T-helper 2 cell (primary cell): ENCODE measurements at places on chromosomes 1 and 21.

DNA sequence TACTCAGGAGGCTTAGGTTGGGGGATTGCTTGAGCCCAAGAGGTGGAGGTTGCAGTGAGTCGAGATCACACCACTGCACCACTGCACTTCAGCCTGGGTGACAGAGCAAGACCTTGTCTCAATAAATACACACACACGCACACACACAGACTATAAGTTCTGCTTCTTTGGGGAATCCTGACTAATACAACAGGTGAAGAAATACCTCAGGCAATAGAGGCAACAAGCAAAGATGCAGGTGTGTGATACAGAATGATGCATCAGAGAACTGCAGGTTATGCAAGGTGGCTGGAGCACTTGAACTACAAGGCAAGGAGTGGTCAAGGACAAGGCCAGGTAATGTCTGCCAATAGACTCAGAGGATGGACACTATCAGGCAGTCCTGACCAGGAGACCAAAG, 117.6 kb upstream of the ZNF678 start:
- no peak for DNase-seq

- DNase-seq = peak; percentile 63
These were observed 25.7 kb downstream of the RAB7B start for GRCh38 chr1:205977402-205978014.

DNA sequence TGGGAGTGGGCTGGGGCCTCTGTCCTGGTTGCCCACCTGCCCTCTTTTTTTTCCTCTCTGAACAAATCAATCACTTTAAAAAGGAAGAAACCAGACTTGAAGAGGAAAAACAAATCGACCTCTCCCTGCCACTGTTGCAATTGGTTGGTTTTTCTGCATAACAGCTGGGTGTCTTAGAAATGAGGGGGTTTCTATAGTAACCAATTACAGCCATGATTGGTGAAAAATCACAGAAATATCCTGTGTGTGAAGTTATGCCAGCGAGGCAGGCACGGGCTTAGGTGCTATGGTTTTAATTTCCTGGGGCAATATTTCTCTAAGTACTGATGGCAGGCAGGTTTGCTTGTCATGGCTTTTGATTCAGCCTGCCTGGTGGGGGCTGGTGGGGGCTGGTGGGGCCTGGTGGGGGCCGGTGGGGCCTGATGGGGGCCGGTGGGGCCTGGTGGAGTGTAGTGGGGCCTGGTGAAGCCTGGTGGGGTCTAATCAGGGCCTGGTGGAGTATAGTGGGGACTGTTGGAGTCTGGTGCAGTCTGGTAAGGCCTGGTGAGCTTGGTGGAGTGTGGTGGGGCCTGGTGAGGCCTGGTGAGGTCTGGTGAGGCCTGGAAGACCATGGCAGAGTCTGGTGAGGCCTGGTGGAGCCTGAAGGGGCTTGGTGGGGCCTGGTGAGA, 54.6 kb downstream of the AJAP1 start:
- no peak for DNase-seq

GRCh38 chr21:19120591-19120990, 717.0 kb upstream of the TMPRSS15 start:
- no peak for DNase-seq

DNA sequence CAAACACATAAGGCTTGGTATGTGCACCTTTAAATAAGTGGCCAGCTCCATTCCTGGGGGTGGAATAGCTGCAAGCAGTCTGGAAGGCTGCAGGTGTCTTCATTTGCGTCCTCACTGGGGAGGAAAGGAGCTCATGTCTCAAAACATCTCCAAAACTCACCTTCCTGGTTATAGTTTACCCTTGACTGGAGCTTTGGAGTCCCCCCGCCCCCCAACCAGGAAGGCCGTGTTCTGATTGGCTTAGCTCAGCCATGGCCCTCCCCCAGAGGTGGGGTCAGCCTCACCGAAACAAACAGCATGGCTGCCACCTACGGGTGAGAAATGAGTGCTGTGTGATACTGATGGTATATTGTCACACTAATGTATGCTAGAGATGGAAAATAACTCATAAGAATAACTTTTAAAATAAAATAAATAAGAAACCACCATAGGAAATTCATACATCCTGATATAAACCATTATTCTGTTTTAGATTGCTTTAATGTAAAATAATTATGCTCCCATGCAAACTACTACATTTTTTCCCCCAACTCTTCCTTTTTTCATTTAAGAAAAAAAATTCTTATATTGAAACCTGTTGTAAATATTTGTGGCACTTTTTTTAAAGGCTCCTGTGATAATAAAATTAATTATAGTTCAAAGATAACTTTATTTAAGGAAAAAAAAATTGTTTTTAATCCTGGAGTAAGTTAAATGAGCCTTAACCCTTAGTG, 90.8 kb downstream of the ZP4 start:
- DNase-seq = no peak

GRCh38 chr21:28734522-28735175, 258.0 kb downstream of the LTN1 start:
- no peak for DNase-seq

GRCh38 chr1:195663549-195664280, 944.5 kb downstream of the KCNT2 start:
- DNase-seq = no peak

DNA sequence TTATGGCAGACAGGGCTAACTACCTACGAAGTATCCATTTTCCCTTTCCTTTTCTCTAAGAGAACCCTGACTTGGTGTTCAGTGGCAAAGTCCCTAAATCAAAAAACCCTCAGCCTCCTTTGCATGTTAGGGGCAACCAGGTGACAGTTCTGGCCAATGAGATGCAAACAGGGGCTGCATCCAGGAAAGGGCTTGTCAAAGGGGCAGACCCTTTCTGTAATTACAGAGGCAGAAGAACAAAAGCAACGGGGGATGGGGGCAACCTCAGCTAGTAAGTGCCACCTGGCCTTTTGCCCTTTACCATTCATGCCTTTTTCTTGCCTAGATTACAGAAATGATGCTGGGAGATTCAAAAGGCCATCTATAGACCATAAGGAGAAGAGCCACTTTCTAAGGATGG, 34.4 kb downstream of the GLUL start:
- DNase-seq = no peak

GRCh38 chr1:223772771-223773160, 60.4 kb downstream of the CAPN2 start:
- DNase-seq = no peak

DNA sequence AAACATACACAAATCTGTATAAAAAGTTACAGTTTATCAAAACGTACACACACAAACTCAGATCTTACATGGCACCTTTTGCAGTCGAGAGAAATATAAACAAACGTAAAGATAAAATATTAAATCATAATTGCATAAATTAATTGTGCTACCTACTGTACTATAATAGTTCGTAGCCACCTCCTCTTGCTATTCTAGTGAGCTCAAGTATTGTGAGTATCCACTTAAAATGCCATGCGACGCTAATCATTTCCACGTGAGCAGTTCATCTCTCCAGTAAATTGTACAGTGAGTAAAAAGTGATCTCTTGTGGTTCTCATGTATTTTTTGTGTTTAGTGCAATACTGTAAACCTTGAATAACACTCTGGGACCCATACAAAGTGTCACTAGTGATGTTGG, 6.3 kb downstream of the MIA3 start:
- no peak for DNase-seq

DNA sequence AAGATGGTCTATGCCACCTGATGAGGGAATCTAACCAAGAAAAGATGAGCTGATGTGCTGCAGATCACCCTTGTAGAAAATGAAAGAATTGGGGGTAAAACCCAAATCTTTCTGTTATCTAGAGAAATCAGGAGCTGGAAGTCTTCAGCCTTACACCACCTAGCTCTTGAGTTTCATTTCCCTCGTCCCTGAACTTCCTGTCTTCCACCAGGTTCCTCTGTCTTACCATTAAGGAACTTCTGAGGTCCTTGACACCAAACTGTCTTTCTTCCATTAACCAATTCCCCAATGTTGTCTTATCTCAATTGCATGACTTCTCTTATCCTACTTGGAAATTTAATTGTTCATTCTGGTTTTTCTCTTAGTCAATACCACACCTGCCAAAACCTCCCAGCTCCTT, 31.5 kb downstream of the LPAR3 start:
- DNase-seq = no peak

- DNase-seq = no peak
These were observed 415.2 kb upstream of the DAB1 start for GRCh38 chr1:57839067-57839466.

DNA sequence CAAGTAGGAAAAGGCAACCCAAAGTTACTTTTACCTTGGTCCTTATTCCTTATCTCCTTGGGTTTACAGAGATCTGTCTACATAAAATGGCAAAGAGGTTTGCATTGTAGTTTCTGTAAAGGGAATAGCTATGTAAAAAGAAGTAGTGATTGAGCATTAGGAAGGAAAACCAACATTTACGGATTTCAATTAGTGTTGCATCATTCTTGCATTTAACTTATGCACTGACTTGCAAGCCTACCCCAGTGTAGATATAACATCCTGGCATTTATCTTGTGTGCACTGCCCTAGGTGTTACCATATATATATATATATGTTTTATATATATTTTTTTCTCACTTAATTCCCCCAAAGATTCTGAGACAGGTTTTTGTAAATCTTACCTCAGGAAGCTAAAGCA, 3.7 kb upstream of the LEPR start:
- DNase-seq = no peak

- DNase-seq = no peak
These were observed 59.6 kb downstream of the ABL2 start for GRCh38 chr1:179169616-179170467.

DNA sequence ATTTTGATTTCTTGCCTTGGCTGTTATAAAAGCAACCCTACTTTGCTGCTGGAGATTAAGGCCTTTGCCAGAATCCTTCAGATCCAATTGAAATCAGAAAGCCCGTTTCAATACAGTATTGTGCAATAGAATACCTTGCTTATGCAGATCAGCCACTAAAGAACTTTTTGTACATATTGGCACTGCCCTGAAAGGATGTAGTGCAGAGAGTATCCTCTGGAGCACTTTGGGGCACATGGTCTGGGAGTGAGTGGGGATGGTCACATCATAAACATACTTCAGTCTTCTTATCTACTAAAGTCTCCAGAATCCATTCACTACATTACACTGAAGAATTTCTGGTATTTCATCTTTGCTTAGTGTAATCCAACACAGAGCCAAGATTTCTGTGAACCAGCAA, 189.0 kb downstream of the CENPF start:
- no peak for DNase-seq

GRCh38 chr1:115077286-115077983, 11.9 kb downstream of the TSPAN2 start:
- DNase-seq = no peak

DNA sequence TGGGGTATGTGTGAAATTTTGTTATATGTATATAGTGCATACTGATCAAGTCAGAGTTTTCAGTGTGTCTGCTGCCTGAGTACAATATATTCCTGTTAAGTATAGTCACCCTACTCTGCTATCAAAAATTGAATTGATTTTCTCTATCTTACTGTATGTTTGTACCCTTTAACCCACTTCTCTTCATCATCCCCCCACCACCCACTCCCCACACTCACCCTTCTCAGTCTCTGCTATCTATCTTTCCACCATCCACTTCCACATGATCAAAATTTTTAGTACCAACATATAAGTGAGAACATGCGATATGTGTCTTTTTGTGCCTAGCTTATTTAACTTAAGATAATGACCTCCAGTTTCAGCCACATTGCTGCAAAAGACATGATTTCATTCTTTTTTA, 4.2 kb downstream of the LY9 start:
- no peak for DNase-seq

- no peak for DNase-seq
These were observed 20.5 kb upstream of the RPTN start for GRCh38 chr1:152179566-152179965.

DNA sequence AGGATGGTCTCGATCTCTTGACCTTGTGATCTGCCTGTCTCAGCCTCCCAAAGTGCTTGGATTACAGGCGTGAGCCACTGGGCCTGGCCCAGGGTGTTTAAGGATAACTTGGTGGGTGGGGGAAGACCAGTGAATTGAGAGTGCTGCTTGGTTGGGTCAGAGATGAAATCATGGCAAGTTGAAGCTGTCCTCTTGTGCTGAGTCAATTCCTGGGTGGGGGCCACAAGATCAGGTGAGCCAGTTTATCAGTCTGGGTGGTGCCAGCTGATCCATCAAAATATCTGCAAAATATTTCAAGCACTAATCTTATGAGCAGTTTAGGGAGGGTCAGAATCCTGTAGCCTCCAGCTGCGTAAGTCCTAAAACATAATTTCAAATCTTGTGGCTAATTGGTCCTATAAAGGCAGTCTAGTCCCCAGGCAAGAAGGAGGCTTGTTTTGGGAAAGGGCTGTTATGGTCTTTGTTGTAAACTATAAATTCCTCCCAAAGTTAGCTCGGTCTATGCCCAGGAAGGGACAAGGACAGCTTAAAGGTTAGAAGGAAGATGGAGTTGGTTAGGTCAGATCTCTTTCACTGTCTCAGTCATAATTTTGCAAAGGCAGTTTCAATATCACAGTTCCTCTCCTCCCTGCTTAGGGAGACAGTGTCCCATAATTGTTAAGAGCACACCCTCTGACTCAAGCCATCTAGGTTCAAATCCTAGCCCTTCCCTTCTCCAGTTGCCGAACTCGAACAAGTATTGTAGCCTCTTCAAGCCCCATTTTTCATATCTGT, 66.8 kb upstream of the BACH1 start:
- DNase-seq = no peak

DNA sequence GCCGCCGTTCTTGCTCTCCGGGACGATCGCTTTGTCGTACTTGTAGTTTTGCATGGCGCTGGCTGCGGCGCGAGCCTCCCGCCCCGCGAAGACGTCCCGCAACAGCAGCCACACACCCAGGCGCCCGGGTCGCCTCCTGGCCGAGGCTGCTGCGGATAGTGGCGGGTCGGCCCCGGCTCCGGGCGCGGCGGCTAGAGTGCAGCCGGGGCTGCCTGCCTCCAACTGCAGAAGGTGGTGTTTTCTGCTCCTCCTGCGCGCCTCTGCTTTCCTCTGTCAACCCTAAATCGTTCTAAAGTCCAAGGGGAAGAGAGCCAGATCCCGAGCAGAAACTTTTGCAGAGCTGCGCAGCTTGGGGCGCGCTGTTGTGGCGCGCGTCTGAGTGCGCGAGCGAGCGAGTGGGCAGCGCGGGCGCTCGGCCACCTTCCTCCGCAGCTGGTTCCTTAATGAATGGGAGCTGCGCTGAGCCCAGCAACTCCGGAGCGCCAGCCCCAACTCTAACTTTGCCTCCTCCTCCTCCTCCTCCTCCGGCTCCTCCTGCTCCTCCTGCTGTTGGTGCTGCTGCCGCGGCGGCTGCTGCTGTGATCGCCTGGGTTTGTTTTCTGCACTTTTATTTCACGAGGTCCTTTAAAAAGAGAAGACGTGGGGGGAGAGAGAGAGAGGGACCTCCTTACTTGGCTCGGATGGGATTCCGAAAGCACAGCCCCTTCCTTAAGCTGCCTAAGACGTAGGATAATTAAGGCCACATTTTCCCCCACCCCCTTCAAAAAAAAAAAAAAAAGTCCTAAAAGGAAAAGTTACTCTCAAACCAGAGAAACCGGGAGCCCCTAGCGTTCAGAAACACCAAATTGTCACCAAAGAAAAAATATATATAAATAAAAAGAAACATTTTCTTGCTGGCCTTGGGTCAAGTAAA, at the start of gene PLPP3:
Gene PLPP3 (minus strand): TSS at position 601 of the 913 bp plus-strand sequence. CDS start 547 bp downstream, at position 54.
- no peak for DNase-seq

- DNase-seq = no peak
These were observed 279.2 kb downstream of the NEGR1 start for GRCh38 chr1:72003092-72003491.
